ENCODE measurements at places on chromosomes 1 and 21. TPM values are rescaled to one million over a fixed set of nuclear protein-coding genes. Genes with fewer than 3 reads are reported as not detected.
A peak's percentile ranks its signal among the peaks of the same experiment; 100 is the strongest.

Gene APP
- 564 TPM for total RNA-seq

Gene KRTAP12-2
- not detected for total RNA-seq

Gene ILDR2
- 3.2 TPM for total RNA-seq

Gene DENND4B
- total RNA-seq, result 18.1 TPM

Gene C1orf185
- not detected for total RNA-seq

Gene GBP6
- total RNA-seq, result not detected

Gene ZNF648
- 0.34 TPM for total RNA-seq

Gene TACSTD2
- 310 TPM for total RNA-seq

Gene SAMD11
- total RNA-seq, result 61.6 TPM

Gene RPE65
- 0.57 TPM for total RNA-seq

Gene KCNE2
- not detected for total RNA-seq

DNA sequence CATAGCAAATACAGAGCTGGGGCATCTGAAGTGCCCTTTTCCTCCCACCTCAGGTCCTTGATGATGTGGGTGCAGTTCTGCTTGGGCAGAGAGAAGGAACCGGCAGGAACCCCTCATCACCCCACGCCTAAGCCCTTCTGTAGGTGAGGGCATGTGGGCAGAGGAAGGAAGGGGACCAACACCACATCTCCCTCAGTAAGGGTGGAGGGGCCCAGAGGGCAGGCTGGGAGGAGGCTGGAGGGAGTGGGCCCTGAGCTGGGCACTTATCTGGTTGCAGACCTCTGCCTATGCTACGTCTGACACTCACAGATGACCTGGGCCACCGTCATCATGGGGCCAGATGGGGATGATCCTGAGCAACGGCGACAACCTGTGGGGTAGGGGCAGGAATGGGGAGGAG lies 11.0 kb downstream of the ZNF687 start:
- H3K36me3 ChIP-seq, result peaks cover 41% of the 10 kb centered on the region
- no peak for DNase-seq
- no peak overlapping the region for H3K27ac ChIP-seq

DNA sequence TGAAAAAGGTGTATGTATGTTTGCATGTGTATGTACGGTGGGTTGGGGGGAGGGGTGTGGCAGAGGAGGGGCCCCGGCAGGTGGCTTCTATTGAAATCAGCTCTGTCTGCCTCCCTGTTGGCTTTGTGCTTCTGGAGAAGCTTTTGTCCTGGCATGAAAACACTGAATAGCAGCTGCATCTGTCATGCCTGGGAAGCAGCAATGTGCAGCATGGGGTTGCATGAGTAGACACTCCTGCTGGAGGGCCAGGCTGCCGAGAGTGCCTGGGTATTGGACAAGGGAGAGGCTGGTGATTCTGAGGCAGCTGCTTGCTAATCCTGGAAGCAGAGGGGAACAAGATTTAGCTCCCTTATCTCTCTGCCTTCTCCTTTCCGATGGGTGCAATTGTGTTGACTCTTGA lies 20.5 kb downstream of the MAPKAPK2 start:
- DNase-seq, result no peak
- H3K4me3 ChIP-seq, result no peak overlapping the region
- H3K4me1 ChIP-seq, result peaks cover 3% of the 10 kb centered on the region
- H3K27ac ChIP-seq, result no peak overlapping the region

- H3K27me3 ChIP-seq, result no peaks in the 10 kb centered on the region
- no peak overlapping the region for H3K4me3 ChIP-seq
- no peak overlapping the region for H3K27ac ChIP-seq
These were observed 20.1 kb upstream of the HPCAL4 start for GRCh38 chr1:39711104-39711965.

DNA sequence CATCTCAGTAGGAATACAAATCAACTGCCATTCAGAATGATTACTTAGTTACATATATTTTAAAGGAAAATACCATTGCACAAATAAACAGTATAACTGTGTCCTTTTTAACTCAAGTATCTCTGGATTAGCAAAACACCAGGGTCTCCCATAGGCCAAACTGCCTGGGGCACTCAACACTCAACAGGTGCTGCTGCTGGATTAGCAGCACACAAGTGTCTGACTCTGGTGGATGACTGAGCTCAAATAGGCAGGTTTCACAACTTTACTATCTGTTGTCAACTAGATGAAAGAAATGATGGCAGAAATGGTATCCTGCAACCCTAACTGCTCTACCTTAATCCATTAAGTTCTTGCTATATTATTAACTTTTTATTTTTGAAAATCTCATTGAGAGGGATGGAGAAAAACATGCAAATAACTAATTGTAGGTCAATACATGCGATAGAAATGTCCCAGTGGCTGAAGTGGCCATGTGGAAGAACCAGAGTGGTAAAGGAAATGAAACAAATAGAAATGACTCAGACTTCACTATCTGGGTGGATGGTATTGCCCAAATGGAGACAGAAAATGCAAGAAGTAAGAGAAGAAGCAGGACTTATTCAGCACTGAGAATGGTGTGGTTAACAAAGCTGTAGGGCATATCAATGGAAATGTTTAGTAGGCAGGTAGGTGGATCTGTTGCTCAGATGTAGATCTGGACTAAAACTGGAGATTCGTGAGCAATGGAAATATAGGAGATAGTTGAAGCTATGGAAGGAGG lies 90.8 kb upstream of the CCDC190 start:
- H3K27me3 ChIP-seq, result no peaks in the 10 kb centered on the region
- H3K27ac ChIP-seq, result no peak overlapping the region
- H3K4me3 ChIP-seq, result no peak overlapping the region
- no peaks in the 10 kb centered on the region for H3K4me1 ChIP-seq
- DNase-seq, result no peak

GRCh38 chr1:211068976-211069375 lies 65.0 kb downstream of the KCNH1 start:
- H3K27me3 ChIP-seq, result no peaks in the 10 kb centered on the region
- H3K36me3 ChIP-seq, result no peaks in the 10 kb centered on the region
- H3K4me3 ChIP-seq, result no peak overlapping the region
- DNase-seq, result no peak

DNA sequence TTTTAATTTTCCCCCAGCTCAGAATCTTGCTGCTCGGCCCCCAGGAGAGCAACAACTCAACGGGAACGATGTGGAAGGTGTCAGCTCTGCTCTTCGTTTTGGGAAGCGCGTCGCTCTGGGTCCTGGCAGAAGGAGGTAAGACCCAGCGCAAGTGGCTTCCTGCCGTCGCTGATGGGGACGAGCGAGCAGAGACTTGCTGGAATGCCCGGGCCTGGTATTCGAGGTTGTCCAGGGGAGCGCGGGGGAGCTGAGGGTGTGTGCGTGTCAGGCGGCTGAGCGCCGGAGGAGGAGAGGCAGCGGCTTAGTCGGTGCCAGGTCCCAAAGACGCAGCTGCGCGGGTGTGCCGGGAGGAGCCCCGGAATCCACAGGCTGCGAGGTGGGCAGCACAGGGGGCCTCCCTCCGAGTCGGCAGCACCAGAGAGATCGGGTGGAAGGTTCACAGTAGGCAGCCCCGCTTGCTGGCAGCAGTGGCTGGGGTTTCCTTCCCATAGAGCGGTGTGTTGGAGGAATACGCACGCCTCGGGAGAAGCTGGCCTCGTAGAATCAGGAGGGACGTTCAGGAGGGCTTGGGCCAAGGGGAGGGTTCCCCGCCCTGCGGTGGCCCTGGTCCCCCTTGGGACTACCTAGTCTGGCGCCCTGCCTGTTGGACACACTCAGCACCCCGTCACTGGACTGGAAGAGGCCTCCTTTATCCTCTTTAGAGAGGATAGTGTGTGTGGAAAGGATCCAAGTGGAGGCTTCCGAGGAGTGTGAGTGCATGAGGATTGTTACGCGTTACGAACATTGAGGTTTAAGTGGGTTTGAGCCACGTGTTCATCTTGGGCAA lies 547 bp downstream of the PDPN start:
- peak overlapping the region; percentile 35 for H3K4me3 ChIP-seq
- peak overlapping the region; percentile 88 for H3K27ac ChIP-seq
- H3K36me3 ChIP-seq, result no peaks in the 10 kb centered on the region
- peak; percentile 59 for DNase-seq
- H3K27me3 ChIP-seq, result peaks cover 13% of the 10 kb centered on the region
- no peaks in the 10 kb centered on the region for H3K4me1 ChIP-seq

DNA sequence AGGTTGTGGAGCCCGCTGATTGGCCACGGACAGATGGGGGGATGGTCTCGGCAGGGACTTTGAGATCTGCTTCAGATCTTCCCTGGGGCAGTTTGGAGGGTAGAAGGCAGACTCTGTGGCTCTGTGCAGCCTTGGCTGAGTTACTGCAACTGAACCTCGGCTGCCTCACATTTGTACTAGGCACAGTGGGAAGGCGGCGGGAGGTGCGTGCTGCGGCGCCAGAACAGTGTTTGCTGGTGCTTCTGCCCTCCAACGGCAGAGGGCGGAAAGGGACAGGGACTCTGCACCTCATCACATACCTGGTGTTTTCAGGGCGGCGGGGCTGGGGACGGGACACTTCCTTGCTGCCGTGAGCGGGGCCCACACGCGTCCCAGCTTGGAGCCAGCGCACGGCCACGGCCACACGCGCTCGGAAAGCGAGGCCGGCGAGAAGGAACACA lies 26.2 kb downstream of the SLC66A1 start:
- H3K27ac ChIP-seq, result no peak overlapping the region
- H3K4me3 ChIP-seq, result no peak overlapping the region
- H3K27me3 ChIP-seq, result no peaks in the 10 kb centered on the region
- H3K36me3 ChIP-seq, result peaks cover 4% of the 10 kb centered on the region
- no peaks in the 10 kb centered on the region for H3K4me1 ChIP-seq

- no peak for DNase-seq
- H3K4me1 ChIP-seq, result no peaks in the 10 kb centered on the region
- H3K4me3 ChIP-seq, result no peak overlapping the region
- H3K36me3 ChIP-seq, result no peaks in the 10 kb centered on the region
These were observed 64.7 kb downstream of the VAV3 start for GRCh38 chr1:107900090-107900945.

DNA sequence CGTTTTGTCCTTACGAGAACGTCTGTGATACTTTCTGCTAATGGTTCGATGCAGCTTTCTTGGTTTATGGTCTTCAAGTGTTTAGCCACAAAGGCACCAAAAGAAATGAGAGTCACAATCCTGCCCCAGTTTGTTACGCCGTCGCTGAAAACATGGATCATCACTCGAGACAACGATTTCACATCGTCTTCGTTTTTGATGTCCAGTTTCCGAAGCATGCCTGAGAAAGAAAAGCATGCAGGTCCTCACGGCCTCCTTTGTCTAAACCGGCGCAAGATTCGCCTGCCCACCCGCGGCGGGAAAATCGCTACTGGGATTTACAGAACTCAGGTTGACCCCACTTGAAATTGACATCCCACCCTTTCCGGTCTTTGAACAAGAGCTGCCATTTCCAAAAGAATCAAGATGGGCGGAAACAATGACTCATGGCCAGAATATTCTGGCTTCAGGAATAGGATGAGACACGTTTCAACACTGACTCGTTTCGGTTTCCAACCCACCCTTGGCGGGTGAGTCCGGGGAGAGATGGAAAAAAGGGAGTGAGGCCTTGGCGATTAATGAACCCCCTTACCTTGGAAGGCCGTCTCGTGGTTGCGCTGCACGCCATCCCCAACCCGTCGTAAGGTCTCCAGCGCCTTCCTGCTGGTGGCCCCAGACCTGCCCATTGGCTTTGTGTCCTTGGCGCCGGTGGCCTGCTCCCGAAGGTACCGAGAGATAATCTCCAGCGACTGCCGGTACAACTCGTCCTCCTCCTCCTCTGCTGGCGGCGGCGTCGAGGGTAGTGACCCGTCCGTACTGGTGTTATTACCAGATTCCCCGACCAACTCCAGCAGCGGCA lies 919 bp downstream of the MCL1 start:
- H3K27me3 ChIP-seq, result no peaks in the 10 kb centered on the region
- H3K36me3 ChIP-seq, result no peaks in the 10 kb centered on the region
- H3K4me1 ChIP-seq, result peaks cover 5% of the 10 kb centered on the region
- H3K27ac ChIP-seq, result peak overlapping the region; percentile 98
- H3K4me3 ChIP-seq, result peak overlapping the region; percentile 88

GRCh38 chr1:43930168-43930948 lies 3.2 kb upstream of the ARTN start:
- H3K4me3 ChIP-seq, result no peak overlapping the region
- no peaks in the 10 kb centered on the region for H3K36me3 ChIP-seq
- no peak for DNase-seq
- H3K27ac ChIP-seq, result no peak overlapping the region
- no peaks in the 10 kb centered on the region for H3K27me3 ChIP-seq
- no peaks in the 10 kb centered on the region for H3K4me1 ChIP-seq

DNA sequence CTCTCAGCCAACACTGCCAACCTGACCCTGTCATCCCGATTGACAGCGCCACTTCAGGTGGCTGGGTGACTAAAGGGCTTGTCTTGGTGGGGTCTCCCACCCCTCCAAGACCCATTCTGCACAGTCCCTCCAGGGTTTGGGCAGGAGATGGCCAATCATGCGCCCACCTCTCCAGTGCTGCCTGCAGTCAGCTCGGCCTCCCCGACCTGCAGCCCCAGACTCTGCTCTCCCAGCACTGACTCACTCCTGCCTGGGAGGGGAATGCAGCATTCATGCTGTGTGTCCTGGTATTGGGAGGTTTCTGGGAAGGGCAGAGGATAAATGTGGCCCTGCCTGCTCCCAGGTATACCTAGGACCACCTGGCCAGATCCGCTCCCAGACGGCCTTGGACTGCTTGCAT lies 9.7 kb downstream of the TMEM81 start:
- H3K36me3 ChIP-seq, result no peaks in the 10 kb centered on the region
- H3K27me3 ChIP-seq, result no peaks in the 10 kb centered on the region

DNA sequence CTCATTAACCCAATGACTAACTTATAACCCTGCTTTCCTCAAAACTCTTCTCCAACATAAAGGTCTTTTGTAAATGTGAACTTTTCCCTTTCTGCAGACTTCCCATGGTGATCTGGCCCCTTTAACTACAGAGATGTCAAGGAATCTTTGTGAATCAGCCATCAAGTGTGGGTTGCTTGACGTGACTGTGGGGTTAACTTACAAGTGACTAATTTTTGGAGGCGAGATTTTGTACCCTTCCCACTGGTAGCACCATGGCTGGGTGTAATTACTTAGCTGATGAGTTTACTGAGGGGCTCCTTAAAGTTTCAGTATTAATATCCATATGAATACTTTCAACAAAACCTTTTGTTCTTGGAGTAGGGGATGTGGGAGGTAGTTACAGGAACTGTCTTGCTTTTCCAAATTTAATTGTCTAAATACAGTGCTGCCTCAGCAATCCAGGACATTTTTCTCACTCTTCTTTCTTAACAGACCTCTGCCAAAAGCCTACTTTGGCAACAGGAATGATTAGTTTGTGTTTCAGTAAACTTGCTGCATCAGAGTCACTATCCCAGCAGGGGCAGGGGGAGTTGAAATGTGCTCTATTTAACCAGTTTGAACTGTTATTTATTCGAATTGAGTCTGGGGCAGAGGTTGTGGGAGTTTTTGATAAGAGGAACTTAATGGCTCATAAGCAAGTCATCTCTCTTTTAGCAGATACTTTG lies 217.3 kb upstream of the FGGY start:
- no peaks in the 10 kb centered on the region for H3K4me1 ChIP-seq
- DNase-seq, result no peak
- no peak overlapping the region for H3K27ac ChIP-seq
- no peak overlapping the region for H3K4me3 ChIP-seq
- H3K36me3 ChIP-seq, result no peaks in the 10 kb centered on the region

DNA sequence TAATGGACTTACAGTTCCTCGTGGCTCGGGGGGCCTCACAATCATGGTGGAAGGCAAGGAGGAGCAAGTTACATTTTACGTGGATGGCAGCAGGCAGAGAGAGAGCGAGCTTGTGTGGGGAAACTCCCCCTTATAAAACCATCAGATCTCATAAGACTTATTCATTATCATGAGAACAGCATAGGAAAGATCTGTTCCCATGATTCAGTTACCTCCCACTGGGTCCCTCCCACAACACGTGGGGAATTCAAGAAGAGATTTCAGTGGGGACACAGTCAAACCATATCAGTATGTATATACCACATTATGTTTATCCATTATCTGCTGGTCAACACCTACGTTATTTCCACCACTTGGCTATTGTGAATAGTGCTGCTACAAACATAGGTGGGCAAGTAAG lies 352.3 kb upstream of the B3GALT2 start:
- H3K27ac ChIP-seq, result no peak overlapping the region
- H3K4me3 ChIP-seq, result no peak overlapping the region
- H3K4me1 ChIP-seq, result no peaks in the 10 kb centered on the region
